ENCODE measurements at places on chromosomes 11 and 22.
A peak's percentile ranks its signal among the peaks of the same experiment; 100 is the strongest.

GRCh38 chr11:131923309-131923708 lies 552.9 kb downstream of the NTM start:
- no peak for DNase-seq

DNA sequence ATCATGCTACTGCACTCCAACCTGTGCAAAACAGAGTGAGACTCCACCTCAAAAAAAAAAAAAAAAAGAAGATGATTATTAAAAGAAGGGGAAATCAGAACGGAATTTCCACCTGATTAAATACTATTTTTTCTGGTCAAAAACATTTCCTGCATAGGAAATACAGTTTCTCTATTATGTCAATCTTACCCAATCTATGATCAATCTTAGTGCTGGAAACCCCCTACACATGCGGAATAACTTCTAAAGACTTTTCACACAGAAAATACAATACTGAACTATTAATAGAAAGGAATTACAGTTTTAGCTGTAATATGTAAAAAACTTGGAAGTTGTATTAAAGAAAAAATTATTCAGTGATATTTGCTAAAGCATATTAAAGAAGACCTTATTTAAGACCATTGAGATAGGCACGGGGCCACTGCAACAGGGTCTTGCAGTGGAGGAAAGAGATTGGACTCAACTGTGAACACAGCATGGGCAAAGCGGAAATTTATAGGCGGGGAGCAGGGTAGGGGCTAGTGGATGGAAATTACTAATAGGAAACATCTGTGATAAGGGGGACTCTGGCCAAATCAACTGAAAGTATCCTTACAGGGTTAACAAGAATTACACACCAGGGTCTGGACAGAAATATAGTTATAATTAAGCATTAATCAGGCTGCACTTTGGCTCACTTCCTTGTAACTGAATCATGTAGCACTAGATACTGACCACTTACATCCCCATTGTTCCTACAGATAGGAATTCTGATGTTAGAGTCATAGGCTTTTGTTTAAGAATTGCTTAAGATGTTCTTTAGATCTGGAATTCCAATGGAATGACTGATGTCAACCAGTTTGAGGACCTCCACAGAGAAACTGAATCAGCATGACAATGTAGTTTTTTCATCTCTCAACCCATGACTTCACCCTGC lies 411.5 kb upstream of the DDI1 start:
- DNase-seq: peak; percentile 91

DNA sequence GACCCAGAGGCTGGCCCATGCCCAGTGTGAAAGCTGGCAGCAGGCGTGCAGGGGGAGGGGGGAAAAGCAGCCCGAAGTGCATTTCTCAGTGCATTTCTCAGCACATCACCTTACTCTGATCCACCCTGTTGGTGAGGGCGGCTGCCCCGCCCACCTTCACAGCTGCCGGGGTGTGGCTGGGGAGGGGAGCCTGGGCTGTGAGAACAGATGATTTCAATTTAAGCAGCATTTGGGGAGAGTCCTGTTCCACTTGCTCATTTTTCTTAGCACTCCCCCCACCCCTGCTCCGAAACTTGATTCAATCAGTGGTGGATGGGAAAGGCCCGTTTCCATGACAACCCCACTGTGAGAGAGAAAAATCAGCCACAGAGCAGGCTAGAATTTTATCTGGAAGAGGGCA lies 84.8 kb downstream of the SNX19 start:
- no peak for DNase-seq

- DNase-seq: no peak
Observed at GRCh38 chr11:75103380-75104026, 6.8 kb upstream of the OR2AT4 start.

DNA sequence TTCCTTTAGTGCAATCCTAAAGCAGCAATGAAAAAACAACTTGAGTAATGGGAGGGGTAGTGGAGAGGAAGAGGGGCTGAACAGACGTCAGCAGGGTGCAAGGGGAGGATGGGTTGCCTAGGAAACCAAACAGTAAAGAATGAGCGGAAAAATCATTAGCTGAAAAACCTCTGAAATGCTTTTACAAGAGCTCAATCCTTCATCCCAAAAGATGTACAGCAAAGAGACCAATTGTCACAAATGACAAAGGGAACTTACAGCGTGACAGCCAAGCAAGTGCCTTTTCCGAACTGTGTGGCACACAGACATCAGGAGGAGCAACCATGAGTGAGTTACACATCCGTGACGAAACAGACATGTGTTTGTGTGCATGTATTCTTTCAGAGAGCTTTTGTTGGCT lies 104.6 kb downstream of the SIK3 start:
- no peak for DNase-seq

DNA sequence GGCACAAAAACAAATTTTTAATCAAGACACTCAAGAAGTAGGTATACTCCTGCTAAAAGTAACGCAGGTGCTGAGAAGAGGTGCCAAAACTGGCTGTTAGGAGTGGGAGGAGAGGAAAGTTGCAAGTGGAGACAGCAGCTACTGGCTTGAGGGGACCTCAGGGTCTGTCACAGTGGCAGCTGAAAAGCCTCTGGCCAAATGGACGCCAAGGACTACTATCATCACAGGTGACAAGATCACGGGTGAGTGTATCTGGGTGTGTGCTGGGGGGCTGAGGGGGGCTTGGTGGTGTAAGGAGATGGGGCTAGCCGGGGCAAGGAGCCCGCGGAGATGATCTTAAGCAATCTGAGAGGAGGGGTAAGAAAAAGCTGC lies 687 bp downstream of the ZNF202 start:
- DNase-seq: no peak

DNA sequence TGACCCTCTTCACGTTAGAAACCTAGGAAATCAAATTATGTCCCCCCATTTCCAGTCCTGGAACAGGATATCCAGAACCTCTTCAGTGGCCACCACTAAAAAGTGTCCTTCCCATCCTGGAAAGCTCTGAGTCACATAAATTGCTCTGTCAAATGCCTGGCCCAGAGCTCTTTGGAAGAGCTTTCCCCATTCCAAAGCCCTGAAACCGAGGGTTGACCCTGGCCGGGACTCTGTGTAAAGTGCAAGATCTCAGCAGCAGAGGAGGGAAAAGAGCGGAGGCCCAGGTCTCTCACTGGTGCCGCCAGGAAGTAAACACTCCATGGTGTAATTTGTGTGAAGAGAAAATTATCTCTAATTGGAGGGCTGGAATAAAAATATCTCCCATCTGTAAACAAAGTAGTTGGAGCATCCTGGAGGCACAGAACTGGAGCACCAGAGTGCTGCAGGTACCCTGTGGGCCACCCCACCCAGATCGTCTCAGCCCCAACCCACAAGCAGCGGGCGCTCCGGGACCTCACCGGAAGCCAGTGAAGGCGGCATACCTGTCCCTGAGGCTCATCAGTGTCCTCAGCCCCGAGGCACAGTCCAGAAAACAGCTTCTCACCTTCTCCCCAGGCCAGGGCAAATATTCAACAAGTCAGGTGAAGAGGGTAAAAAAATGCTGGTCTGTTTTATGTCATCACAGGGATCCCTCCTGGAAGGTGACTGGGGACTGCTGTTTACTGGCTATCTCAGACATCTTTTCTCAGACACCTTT lies 4.7 kb upstream of the JAM3 start:
- DNase-seq: no peak

DNA sequence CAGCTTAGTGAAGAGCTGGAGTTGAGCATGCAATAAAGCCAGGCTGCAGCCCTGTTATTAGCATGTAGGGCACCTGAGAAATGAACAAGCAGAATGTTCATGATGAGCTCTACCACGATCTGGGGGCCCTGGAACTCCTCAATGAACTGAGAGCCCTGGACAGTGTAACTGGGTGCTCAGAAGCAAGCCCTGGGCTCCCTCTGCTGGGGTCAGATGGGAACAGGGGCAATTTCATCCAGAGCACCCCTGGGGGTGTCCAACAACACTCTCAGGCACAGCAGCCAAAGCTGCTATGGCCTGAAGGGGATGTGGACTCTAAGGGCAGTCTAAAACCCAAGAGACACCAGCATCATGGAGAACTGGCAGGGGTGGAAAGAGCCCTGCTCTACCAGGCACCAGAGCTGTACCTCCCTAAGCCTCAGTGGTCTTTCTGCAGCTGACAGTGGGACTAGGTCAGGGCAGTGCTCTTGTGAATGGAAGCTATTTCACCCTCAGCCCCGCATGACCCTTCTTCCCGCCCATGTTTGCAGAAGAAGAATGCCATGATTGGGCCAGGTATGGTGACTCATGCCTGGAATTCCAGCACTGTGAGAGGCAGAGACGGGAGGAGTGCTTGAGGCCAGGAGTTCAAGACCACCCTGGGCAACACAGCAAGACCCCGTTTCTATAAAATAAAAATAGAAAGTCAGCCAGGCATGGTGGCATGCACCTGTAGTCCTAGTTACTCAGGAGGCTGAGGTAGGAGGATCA lies 28.9 kb downstream of the THOC5 start:
- no peak for DNase-seq

DNA sequence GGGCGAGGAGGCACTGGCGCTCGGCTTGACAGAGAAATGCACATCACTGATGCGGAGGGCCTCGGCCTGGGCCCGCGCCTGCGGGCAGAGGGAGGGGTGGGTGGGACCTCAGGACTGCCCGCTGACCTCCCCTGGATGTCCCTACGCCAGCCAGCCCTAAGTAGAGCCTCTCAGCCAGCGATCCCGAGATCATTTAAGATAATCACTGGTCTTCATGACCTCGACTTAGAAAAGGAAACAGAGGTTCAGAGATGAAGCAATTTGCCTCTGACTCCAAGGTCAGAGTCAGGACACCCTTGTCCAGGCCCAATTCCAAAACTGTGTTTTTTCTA lies 4.9 kb downstream of the CBX6 start:
- DNase-seq: no peak

DNA sequence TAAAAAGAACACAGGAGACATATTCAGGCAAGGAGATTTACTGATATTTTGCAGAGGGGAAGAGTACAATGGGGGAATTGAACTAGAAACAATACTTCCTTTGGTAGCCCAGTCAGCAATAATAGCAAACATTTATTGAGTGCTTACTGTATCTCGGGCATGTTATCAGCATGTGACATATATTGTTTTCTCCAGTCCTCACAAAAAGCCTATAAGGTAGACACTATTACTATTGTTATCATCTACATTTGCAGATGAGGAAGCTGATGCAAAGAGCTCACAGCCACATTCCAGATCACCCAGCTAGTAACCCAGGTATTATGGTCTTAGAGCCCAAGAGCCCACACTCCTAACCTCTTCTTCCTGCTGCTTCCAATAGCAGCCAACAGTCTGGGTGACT lies 27.9 kb downstream of the NAV2 start:
- DNase-seq: no peak

- DNase-seq: no peak
Observed at GRCh38 chr22:17046566-17047348, 38.0 kb upstream of the IL17RA start.

- DNase-seq: no peak
Observed at GRCh38 chr22:40105755-40106154, 72.0 kb upstream of the TNRC6B start.

Measured in kidney epithelial cell (primary cell).